Epithelial cell of prostate (primary cell): ENCODE measurements at places on chromosomes 12 and 14.

- no peak for DNase-seq
Observed at GRCh38 chr14:103086771-103087342, 2.8 kb downstream of the LBHD2 start.

DNA sequence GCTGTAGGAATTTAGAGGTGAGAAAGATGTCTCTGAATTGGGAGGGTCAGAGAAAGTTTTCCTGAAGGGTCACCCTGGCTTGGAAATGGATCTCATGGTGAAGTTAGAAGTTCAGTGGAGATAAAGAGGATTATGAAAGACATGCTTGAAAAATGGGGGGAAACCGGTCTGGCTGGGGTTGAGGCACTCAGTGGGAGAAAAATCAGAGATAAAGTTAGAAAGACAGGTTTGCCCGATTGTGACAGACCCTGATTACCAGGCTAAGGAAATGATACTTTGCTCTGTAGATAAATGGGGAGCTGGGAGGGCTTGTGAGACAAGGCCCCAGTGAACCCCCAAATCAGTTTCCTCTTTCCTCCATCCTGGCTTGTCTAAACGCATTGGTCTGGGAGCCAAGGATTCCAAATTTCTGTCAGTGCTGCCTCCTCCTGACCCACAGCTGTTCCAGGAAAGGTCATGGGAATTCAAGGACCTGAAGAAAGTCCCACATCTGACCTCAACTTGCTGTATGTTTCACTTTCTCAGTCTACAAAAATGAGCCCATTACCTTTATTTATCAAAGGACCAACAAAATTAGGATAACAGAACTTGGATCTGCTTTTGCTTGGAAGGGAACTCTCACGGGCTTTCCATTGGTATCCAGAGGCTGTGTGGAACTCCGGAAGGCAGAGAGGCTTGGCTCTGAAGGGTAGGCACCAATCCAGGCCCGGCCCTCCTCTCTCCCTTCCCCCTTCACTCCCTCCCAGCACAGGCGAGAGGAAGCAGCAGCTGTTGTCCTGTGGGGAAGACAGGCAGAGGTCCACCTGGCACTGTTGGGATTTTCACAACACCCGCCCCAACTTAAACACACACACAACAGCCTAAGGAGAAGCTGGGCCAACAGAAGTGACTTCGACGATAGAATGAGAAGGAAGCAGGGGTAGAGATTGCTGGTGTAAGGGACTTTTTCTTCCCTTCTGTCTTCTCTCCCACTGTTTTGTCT is 3.4 kb upstream of the RNASE7 start:
- DNase-seq = no peak

DNA sequence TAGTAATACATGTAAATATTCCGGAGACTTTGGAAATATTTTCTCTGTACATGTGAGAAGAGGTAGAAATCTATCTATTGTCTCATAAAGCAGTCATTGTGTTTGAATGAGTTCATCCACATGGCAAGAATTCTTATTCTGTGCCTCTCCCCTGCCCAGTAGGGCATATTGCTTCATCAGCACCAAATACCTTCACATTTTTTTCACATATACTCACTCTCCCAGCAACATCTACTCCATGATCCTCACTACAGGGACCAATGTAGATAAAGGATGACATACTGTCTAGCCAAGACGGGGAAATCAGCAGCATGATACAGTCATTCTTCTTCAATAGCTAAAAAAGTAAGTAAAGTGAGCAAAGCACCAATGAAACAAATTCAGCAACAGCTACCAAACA is 1.3 kb upstream of the TAS2R14 start:
- peak; percentile 88 for DNase-seq

GRCh38 chr14:53147893-53148292 is 5.2 kb downstream of the DDHD1 start:
- DNase-seq = no peak

- no peak for DNase-seq
Observed at GRCh38 chr12:128056136-128056801, 210.7 kb upstream of the TMEM132C start.

DNA sequence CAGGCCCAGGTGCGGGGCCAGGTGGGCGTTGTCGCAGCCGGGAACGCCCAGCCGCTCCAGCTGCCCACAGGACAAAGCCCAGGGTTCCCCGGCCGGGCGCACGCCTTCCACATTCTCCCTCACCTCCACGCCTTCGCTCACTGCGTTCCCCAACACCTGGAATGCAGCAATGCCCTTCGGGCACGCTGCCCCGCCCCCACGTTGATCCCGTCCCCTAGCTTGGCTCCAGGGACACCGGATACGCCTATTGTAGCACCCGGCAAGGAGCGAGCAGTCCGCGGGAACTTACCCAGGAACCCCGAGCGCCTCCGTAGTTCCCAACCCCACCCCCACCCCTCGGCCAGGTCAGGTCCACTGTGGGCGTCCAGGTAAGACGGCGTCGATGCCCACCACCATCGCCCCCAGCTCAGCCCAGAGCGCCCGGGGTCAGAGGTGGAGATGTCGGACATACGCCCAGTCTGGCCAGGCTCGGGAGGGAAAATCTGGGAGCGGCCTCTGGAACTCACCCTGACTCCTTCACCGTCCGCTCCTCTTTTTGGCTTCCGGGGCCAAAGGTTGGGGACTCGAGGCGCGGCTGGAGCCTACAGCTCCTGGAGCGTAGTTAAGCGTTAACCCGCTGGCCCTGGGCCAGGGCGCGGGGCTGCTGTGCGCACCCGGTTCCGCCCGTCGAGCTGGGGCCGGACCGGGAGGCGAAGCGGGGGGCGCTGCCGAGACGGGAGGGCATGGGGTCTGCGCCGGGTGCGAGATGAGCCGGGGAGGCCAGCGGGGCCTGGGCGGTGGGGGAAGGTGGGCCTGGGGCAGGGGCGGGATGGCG is 594 bp upstream of the CEP170B start:
- DNase-seq = peak; percentile 33

DNA sequence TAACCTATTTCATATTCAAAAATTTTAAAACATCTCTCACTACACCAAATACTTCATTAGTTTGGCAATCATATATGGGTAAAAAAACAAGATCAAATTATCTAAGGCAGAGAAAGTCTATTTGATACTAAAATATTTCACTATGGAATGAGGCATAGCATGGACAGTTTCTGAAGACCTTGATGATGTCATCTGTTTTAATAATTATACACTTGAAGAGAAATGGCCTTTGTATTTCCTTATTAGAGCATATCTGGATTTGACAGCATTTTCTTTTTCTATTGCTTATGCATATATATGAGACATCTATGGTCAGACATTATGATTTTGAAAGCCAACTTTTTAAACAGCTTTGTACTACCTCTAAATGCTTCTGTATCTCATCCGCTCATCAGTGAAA is 88.6 kb downstream of the DDHD1 start:
- DNase-seq = no peak

DNA sequence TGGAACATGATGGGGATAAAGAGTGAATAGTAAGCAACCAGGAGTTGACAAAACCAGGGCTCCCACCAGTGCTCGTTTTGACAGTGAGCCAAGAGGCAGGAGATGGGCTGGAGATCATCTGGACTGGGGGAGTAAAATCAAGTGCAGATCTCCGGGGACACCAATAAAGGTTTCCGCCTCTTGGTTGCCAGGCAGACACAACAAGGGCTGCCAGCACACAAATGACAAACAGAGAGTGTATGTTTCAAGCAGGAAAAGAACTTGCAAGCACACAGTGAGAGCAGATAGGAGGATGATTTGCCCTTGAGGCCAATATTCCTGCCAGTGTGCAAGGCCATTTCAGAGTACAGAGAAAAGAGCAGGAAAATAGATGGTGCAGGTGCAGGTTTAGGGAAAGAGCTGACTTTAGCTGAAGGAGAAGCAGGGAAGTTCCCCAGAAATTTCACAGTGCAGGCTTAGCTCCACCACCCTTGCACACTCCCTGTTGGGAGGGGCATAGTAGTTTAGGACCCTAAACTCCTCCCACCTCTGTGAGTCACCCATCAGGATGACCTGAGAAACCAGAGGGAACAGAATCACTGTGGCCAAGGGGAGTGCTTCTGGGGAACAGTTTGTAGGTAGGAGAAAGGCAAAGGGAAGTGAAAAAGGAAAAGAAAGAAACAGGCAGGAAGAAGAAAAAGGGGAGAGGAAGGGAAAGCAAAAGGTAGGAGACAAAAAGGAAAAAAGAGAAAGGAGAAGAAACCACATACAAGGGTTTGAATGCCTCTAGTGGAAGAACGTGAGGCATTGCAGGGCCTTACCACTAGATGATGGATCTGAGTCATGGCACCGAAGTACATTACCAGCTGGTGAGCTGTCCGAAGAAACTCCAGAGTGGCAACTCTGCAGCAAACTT is 404.4 kb downstream of the SLC6A15 start:
- DNase-seq = peak; percentile 62

DNA sequence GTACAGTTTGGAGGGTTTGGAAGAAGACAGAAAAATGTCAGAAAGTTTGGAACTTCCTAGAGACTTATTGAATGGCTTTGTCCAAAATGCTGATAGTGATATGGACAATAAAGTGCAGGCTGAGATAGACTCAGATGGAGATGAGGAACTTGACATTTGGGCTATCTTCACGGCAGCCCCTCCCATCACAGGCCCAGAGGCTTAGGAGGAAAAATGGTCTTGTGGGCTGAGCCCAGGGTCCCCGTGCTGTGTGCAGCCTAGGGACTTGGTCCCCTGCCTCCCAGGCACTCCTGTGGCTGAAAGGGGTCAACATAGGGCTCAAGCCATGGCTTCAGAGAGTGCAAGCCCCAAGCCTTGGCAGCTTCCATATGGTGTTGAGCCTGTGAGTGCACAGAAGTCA is 79.0 kb downstream of the CMAS start:
- no peak for DNase-seq

DNA sequence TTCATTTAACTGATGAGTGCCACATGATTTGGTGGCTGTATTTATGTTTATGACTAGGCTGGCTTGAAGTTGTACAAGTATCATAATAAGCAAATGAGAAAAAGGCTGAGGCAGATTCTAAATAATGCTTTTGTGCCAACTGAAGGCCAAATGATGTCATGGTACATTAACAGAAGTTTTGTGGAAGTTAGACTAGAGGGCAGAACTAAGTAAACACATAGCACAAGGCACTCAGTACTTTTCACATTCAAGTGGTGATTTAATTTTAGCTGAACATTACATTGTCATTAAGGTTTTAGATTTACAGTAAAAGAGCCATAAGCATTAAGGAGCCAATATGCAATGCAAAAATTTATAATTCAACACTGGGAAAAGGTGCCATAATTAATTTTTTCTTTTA is 21.1 kb downstream of the PPP1CC start:
- DNase-seq = no peak

DNA sequence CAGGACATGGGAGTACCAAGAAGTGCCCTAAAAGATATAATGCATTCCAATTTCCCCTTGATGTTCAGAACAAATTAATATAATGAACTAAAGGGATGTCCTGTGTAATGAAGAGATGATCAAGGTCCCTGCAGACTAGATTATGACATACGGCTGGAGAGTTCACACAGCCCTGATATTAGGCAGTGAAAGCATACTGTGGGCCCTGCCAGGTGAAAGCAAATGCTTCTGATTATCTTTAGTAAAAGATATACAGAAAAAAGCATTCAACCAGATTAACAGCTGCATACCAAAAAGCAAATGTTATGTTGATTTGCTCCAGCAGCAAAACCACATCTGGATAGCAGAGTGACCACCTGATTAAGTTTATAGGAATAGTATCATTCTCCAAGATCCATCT is 12.1 kb downstream of the HIGD1C start:
- no peak for DNase-seq

DNA sequence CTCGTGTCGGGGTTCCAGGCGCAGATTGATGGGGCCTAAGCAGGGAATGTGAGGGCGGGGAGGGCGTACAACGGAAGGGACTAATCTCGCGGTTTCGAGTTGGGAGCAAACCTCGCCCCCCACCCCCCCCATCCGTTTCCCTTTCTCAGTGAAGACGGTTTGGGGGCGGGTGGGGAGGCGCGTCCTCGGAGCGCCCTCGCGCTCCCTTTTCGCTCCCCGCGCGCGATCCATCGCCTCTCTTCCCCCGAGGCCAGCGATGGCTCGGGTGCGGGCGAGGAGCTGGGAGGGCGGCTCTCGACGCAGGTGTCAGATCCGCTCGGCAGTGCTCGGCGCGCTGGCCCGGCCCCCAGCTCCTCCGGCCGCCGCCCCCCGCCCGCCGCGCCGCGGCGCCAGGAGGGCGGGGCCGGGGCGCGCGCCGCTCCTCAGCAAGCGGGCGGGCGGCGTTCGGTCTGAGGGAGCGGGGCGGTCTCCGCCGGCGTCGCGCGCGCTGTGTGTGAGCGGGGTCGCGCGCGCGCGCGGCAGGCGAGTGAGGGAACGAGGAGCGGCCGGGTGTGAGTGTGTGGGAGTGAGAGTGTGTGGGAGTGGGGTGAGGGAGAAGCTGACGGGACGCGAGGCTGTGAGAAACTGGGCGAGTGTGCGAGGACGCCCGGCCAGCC is at the start of gene RIMKLB:
Gene RIMKLB (plus strand): TSS at position 516 of the 656 bp plus-strand sequence. CDS start 15,876 bp downstream, outside the sequence.
- DNase-seq = no peak

DNA sequence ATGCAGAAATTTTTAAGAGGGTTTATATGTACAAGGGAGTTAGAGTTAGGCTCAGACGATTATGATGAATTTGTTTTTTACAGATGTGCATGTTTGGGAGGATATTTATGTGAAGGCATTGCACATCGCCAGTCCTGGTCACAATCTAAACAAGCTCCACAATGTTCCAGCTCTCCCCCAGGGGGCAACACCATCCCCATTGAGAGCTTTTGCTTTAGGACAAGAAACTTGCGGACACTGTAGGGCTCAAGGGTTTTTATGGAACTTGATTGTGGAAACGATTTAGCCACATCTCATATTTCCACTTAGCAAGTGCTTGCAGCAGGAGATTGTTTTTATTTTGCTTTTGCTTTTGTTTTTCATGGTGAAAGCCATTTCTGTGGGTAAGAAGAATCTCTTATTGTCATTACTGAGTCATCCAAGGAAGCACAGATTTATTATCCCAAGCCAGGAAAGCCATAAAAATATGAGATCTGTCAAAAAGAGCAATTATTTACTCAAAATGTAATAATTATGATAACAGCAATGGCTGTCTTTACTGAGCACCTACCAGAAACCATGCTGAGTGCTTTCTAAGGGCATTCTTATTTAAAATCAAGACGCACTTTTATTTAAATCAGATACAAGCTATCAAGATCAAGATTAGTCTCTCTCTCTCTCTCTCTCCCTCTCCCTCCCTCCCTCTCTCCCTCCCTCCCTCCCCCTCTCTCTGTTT is 276.7 kb upstream of the SRRM4 start:
- DNase-seq = no peak

- DNase-seq = no peak
Observed at GRCh38 chr14:61188978-61189808, 91.9 kb downstream of the TMEM30B start.

GRCh38 chr12:13311551-13311950 is 115.0 kb downstream of the EMP1 start:
- no peak for DNase-seq

- no peak for DNase-seq
Observed at GRCh38 chr12:107544937-107545336, 140.7 kb upstream of the PWP1 start.

DNA sequence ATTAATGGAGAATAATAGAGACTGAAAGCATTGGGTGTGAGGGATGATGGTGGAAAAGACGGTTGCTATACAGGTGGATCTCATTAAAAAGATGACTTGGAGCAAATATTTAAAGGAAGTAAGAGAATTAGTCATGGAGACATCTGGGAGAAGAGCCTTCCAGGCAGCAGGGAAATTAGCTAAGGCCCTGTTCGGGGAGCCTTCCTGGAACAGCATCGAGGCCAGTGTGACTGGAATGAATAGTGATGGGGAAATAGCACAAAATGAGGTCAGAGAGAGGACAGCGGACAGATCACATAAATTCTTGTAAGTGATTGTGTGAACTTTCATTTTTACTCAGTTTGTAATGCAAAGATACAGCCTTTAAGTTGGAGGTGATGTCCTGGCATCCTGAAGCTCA is 842.3 kb downstream of the SLC6A15 start:
- no peak for DNase-seq
